Temporal lobe (tissue), 4 donors: ENCODE measurements at places on chromosomes 16 and 17. TPM values are rescaled to one million over a fixed set of nuclear protein-coding genes. Genes with fewer than 3 reads are reported as not detected.

UTS2R gene
- not detected for total RNA-seq

MRPL45 gene
- 21.6 TPM for total RNA-seq

HOXB1 gene
- not detected for total RNA-seq

SUPT4H1 gene
- 31.7 TPM for total RNA-seq

CLEC19A gene
- not detected for total RNA-seq

NHLRC4 gene
- total RNA-seq: 0.25 TPM

SLC16A11 gene
- total RNA-seq: not detected

GCSH gene
- total RNA-seq: 25.8 TPM

ARHGDIG gene
- 29.5 TPM for total RNA-seq

TEKT5 gene
- total RNA-seq: not detected

FBXW10B gene
- under 0.01 TPM for total RNA-seq

SHCBP1 gene
- 3.7 TPM for total RNA-seq

RNU2-1 gene
- not detected for total RNA-seq

CCDC200 gene
- total RNA-seq: not detected

ABCA10 gene
- total RNA-seq: 2.7 TPM

KRT36 gene
- not detected for total RNA-seq

GRIN2C gene
- 0.98 TPM for total RNA-seq

SDR42E1 gene
- under 0.01 TPM for total RNA-seq

PNPO gene
- 5.4 TPM for total RNA-seq

MSI2 gene
- 28.3 TPM for total RNA-seq
